ENCODE measurements at places on chromosomes 3 and 15. TPM values are rescaled to one million over a fixed set of nuclear protein-coding genes. Genes with fewer than 3 reads are reported as not detected.

Gene THRB
- not detected for total RNA-seq

Gene CXCR6
- total RNA-seq = 58.8 TPM

Gene GATM
- 1.9 TPM for total RNA-seq

Gene GABRG3
- total RNA-seq = not detected

Gene LYZL4
- total RNA-seq = not detected

Gene SAXO2
- not detected for total RNA-seq

Gene BMF
- 30.2 TPM for total RNA-seq

Gene FBXO40
- not detected for total RNA-seq

Gene ALCAM
- total RNA-seq = 12.9 TPM

Gene CTNNB1
- 151 TPM for total RNA-seq

Gene C2CD4A
- 0.40 TPM for total RNA-seq

Gene TMEM212
- not detected for total RNA-seq

Gene ECE2
- not detected for total RNA-seq

Gene GP9
- not detected for total RNA-seq

Gene MUC20
- total RNA-seq = 2.8 TPM

Gene DBR1
- total RNA-seq = 20.0 TPM

Gene PIGZ
- 1.7 TPM for total RNA-seq

Gene VILL
- 18.4 TPM for total RNA-seq

Gene BBX
- total RNA-seq = 42.4 TPM

Gene TIGIT
- total RNA-seq = 29.8 TPM

Gene MFAP1
- 34.4 TPM for total RNA-seq

Gene DPPA4
- total RNA-seq = not detected

Gene P2RY13
- total RNA-seq = not detected

Measured in activated CD4-positive, alpha-beta memory T cell treated with anti-CD3 and anti-CD28 coated beads, Interleukin-2, amount 10 ng/mL, durations not matched to agents 7 days and 5 days (primary cell).